ENCODE measurements at places on chromosomes 1 and 21. TPM values are rescaled to one million over a fixed set of nuclear protein-coding genes. Genes with fewer than 3 reads are reported as not detected.
A peak's percentile ranks its signal among the peaks of the same experiment; 100 is the strongest.

DNA sequence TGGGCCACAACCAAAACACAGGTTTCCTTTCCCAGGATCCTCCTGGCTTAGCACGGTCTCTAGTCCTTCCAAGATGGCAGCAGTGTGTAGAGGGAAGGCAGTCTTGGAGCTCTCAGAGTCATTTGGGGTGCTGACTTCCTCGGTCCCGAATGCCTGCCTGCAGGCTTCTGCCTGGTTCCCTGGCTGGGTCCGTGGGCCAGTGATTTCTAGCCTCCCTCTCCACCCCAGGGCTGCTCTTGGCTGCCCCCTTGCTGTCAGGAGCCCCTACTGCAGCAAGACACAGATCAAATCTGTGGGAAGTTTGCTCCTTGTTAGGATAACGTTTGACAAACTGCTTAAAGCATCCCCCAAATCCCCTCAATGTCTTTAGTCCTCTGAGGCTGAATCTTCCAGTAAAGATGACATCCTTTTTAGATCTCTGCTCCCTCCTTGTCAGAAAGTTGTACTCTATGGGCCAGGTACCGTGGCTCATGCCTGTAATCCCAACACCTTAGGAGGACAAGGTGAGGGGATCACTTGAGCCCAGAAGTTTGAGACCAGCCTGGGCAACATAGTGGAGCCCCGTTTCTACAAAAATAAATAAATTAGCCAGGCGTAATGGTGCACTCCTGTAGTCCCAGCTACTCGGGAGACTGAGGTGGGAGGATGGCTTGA lies 272.5 kb downstream of the RRAGC start:
- no peak for DNase-seq

The COL11A1 gene
- 265 TPM for total RNA-seq

GRCh38 chr1:117342397-117342796 lies 24.9 kb upstream of the MAN1A2 start:
- DNase-seq: no peak

The OR2L5 gene
- total RNA-seq: not detected

The LCK gene
- total RNA-seq: 0.62 TPM

GRCh38 chr21:35046880-35047229 lies 2.2 kb downstream of the RUNX1 start:
- DNase-seq: peak; percentile 10

GRCh38 chr21:25831300-25831960 lies 96.7 kb downstream of the GABPA start:
- DNase-seq: no peak

GRCh38 chr1:43286115-43286514 lies 734 bp upstream of the C1orf210 start:
- no peak for DNase-seq

The UBASH3A gene
- total RNA-seq: 0.04 TPM

DNA sequence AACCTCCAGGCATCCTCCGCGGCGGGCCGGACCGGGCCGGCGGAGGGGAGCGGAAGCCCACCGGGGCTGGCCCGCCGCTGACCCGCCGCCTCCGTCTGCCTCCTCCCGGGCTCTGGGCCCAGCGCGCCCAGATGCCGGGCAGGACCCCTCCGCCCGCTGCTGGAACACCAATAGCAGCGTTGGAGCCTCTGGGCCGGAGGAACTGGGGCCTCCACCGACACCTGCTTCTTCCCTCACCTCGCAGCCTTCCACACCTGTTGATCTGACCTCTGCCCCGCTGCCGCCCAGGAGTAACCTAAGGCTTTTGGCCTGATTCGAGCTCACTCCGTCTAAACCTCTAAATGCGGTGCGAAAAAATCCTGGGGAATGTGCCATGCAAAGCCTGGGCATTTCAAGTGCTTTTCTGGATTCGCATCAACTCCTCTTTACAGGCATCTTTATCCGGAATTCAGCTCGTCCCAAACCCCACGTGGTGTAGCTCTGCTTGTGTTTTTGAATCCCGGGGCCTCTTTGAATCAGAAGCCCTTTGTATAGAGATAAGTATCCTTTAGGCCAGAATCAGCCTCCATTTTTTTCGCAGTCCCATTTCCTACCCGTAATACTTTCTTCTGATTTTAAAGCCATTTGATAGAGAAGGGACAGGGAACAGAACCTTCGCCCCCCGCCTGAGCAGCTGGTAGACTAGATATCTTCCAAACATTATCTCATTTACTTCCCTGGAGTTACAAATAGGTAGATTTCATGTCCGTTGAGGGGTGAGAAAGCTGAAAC lies 680 bp upstream of the CNN3 start:
- DNase-seq: peak; percentile 83

GRCh38 chr21:29521872-29522271 lies 223.2 kb downstream of the BACH1 start:
- no peak for DNase-seq

The MAN1C1 gene
- 5.2 TPM for total RNA-seq

The AMY2A gene
- not detected for total RNA-seq

The NR1I3 gene
- total RNA-seq: not detected

The TLR5 gene
- total RNA-seq: 3.8 TPM

GRCh38 chr21:42623694-42624093 lies 29.7 kb upstream of the PDE9A start:
- DNase-seq: no peak

The TFF1 gene
- not detected for total RNA-seq

GRCh38 chr1:98709906-98710305 lies 48.4 kb downstream of the SNX7 start:
- DNase-seq: no peak

GRCh38 chr1:87147851-87148250 lies 180.8 kb upstream of the LMO4 start:
- DNase-seq: no peak

DNA sequence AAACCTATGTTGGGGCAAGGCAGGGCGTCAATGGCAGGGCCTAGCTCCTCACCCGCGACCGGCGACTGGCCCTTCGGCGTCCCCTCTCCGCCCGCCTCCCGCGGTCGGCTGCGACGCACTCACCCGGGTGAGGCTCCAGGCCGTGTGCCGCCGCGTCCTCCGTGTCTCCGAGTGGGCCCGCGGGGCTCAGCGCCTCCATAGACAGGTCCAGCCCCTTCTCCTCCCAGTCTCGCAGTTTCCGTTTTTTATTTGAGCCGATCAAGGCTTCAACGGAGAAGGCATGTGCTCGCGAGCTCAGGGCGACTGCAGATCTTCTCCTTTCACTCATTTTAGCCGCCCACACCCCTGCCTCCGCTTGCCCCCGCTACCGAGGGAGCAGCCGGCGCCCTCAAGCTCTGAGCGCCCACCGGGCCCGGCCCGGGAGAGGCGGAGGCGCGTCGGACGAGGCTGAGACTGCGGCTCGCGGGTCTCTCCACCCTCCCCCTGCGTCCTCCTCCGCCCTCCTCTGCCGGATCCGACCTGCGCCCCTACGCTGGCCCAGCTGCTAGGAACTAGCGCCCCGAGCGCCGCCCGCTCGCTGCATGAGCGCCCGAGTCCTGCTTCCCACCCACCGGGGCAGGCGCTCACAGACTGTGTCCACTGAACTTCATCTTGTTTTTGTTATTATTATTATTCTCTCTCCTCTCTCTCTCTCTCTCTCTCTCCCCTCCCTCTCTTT lies 516 bp downstream of the TBX15 start:
- DNase-seq: no peak

The UBL4B gene
- total RNA-seq: not detected

The TMPRSS2 gene
- total RNA-seq: not detected

The HENMT1 gene
- total RNA-seq: 20.3 TPM

DNA sequence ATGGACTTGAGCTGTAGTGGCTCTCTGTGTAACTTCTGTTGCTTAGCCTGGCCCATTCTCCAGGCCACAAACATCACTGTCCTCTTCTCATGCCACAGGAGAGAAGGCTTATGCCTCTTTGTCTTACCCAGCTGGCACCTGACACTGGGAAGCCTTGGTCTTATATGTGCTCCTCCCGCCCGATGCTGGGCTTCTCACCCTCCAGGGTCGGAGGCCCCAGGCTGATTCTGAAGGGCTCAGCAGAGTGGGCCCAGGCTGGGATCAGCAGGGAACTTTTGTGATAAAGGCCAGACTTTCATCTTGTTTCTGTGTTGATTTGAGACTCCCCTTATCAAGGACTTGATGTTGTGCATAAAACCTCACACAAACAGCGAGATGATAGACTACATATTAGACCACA lies 29.8 kb downstream of the TRPM2 start:
- DNase-seq: no peak

GRCh38 chr1:11150326-11150725 lies 38.8 kb upstream of the ANGPTL7 start:
- peak; percentile 93 for DNase-seq

GRCh38 chr21:31772674-31773555 lies 41.0 kb upstream of the SCAF4 start:
- peak; percentile 22 for DNase-seq

The ATAD3C gene
- total RNA-seq: 0.22 TPM

The RNU1-2 gene
- 2,384 TPM for total RNA-seq

GRCh38 chr1:100382657-100383056 lies 30.4 kb downstream of the CDC14A start:
- no peak for DNase-seq

The B3GALT2 gene
- total RNA-seq: 10.9 TPM

The TBX19 gene
- 0.80 TPM for total RNA-seq

The SERTAD4 gene
- total RNA-seq: 6.3 TPM

The OSCP1 gene
- total RNA-seq: 7.0 TPM

- DNase-seq: no peak
Measured at GRCh38 chr1:70079546-70079945, 125.8 kb downstream of the LRRC40 start.

The CELA3B gene
- total RNA-seq: not detected

- DNase-seq: peak; percentile 78
Measured at GRCh38 chr1:153572569-153573015, 6.9 kb upstream of the S100A2 start.

DNA sequence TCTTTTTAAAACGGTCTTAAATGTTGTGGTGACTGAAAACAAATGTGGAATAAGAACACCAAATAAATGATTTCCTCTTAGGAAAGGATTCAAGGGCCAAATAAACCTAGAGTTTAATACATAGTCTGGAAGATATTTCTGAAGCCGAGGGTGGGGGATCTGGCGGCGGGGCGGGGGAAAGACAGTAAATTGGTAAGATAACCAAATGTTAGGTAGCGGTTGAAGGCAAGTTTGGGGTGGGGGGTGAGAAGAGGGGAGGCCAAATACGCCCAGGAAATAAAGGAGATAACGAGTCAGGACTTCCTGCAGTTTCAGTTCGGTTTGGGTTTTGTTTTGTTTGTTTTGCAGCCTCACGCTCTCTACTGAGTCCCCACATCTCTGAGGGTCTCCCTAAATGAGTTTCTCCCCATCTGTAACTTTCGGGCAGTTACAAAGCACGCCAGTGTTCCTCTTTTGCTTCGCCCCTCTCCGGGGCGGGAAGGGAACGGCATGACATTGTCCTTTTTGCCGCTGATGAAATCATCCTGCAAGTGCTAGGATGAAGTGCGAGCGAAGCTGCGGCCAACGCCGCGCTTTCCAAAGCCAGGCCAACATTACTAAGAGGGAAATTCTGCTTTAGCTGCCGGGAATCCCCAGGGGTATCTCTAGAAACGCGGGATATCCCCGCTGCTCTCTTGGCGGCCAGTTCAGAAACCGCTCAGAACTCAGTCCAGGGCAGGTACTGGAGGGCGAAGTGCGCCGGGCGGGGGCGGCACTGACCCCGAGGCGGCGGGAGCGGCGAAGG lies 844 bp downstream of the NIBAN1 start:
- DNase-seq: peak; percentile 83

GRCh38 chr1:52679048-52679447 lies 19.1 kb downstream of the COA7 start:
- DNase-seq: peak; percentile 71

The CLEC20A gene
- 0.04 TPM for total RNA-seq

The FAM177B gene
- total RNA-seq: 0.18 TPM

- no peak for DNase-seq
Measured at GRCh38 chr1:205304046-205304694, 17.4 kb downstream of the NUAK2 start.

DNA sequence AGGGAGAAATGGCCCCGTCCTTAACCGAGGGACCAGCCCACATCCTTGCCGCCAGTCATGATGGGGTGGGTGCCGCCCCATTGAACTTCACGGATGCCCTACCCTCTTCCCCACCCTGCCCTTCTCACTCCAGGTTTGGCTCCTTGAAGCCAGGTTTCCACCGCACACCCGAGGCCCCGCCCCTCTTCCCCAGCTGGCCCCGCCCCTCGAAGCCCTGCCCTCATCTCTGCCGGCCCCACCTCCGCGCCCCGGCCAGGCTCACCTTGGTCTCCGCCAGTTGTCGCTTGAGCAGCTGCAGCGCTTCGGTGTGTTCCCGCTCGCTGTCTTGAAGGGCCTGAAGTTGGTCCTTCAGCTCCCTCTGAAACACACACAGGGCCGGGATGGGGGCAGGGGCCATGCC lies 16.6 kb downstream of the TRIM62 start:
- no peak for DNase-seq

GRCh38 chr1:89794406-89794805 lies 26.4 kb upstream of the LRRC8D start:
- DNase-seq: peak; percentile 21

DNA sequence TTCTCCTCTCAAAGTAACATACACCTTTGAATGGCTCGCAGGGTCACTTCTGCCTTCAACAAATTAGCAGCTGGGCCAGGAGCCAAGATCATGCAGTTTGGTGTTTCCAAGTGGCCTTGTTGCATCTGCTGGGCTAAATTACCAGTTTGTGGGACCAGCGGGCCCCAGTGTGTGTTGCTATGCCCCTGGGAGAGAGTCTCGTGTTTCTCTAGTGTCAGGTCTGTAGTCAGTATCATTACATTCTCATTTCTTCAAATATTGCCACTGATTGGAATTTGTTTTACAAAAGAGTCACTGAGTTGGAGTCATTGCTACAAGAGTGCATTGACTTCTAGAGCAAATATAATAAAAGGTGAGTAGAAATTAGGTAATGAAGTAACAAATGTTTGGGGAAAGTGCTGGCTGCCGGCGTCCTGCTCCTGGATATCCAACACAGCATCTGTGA lies 35.5 kb downstream of the RHOU start:
- no peak for DNase-seq

DNA sequence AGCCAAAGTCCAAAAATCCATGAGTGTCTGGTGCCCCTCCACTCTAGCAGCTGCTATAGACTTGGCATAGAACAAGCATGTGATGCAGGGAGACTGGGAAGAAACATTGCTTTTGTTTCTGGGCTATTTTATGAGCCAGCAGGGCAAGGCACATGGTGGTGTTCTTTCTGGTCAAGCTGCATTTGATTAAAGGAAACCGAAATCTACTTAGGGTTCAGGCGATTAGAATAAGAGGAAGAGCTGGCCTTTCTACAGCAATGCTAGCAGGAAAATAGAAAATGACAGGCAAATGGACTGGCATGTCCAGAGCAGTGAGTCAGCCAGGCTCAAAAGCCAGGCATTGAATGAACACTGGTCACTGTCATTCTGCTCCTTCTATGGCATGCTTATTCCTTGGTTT lies 28.5 kb upstream of the ARHGAP29 start:
- peak; percentile 69 for DNase-seq

DNA sequence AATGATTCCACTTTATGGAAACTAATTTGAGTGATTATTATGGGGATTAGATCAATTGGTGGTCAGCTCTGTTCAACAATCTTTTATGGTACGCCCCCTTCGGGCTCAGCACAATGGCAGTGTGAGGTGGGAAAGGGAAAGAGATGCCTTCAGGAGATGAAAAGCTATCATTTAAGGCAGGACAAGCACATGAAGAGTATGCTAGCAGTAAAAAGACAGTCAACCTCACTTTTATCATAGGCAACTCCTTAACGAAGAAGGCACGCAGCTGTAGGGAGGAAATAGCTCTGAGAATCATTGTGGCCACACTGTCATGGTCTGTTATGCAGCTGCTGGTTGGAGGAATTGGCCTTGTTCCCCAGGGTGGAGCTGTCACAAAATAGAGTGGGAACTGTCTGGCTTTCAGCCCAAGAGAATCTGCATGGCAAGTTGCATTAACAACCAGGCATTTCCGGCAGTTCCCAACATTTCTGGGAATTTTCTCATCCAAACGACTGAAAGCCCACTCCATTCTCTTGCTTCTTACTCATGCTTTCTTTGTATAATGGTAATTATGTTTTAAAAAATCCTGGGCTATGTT lies 54.4 kb upstream of the BCL10 start:
- peak; percentile 92 for DNase-seq
